ENCODE measurements at places on chromosomes 13 and 19.

GRCh38 chr19:50839712-50840655 is 6.6 kb upstream of the KLK15 start:
- no peak for DNase-seq

- DNase-seq, result no peak
Measured at GRCh38 chr19:5052945-5053485, 84.1 kb downstream of the KDM4B start.

GRCh38 chr19:55619286-55619685 is 5.1 kb downstream of the ZNF784 start:
- DNase-seq, result no peak

- DNase-seq, result no peak
Measured at GRCh38 chr19:50184196-50184595, 19.2 kb upstream of the MYH14 start.

GRCh38 chr13:98033277-98034247 is 80.1 kb downstream of the IPO5 start:
- peak; percentile 29 for DNase-seq

DNA sequence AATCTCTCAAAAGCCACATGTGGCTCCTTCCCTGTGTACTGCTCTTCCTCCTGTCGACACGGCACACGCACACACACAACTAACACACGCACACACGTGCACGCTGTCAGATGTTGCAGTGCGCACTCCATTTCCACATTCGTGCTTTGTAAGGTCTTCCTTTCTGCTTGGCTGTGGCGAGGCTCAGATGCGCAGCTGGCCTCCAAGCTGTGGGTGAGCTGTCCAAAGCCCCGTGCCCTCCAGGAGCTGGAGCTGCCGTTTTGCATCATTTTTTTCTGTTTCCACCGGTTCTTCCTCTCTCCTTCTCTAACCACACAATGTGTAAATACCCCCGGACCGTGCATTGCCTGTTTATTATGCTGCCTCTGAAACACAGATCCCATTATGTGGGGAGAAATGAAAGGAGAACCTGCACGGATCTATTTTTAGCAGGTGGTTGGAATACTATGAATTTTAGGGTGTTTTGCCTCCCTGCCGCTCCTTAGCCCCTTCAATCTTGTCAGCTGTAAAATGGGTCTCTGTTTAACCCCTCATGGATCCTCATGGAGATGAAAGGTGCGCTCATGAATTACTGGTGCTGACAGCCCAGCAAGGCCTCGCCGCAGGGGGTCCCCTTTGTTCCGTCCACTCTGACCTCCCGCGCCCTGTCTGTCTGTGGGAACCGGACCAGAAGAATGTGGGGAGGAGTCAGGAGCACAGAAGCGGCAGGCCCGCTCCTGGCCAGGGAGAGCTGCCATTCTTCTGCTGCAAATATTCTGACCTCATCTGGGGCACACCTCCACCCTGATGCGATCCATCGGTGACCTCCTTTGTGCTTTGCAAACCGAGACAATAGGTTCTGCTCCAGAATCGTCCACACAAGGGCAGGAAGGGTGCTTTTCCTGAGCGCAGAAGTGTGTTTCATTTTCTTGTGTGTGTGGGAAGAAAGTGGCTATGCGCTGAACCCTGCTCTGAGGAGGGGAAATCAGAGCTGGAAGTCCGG is 137.7 kb downstream of the SOX1 start:
- DNase-seq, result no peak

- no peak for DNase-seq
Measured at GRCh38 chr13:85288698-85289097, 510.5 kb downstream of the SLITRK6 start.

DNA sequence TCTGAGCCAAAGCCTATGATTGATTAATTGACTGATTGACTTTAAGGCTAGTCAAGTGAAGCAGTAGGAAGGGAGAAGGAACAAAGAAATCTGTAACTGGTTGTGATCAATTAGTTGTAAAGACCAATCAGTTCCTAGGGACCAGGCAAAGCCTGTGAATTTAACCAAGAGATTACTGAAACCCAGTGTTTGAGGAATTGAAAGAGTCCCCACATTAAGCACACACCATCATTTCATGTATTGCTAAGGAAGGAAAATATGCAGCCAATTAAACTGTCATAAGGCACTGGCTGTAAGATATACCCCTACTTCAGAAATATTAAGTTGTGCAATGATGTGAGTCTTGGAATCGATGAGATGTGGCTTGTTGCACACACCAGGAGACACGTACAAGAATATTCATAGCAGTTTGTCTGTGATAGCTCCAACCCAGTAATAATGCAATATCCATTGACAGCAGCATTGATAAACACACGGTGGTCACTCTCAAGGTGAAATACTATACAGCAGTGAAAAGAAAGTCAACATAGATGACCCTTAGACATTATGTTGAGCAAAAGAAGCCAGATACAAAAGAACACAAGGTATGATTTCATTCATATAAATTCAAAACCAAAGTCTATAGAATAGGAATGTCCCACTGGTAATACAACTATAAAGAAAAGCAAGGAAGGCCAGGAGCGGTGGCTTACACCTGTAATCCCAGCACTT is 9.0 kb downstream of the C19orf47 start:
- no peak for DNase-seq

DNA sequence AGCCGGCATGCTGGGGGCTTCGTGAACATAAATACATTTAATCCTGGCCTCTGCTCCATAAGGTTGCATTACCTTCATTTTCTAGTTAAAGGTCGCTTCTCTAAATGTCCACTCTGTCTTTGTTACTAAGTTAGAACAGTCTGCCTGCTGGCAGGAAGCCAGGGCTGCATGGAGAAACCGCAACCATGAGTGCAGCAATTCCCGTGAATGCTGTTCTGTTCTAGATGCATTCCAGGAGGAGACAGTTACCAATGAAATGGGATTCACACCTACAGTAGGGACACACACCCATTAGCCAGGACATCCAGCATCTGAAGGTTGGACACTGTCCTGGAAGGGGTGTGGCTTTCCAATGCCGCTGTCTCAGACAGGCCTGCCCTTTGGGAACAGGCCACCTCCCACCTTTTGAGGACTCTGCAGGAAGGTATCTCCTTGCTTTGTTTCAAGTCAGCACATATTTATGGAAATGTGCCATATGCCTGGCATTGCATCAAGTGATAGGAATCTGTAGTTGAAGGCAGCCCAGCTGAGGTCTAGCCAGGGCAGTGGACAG is 129.7 kb downstream of the SLC7A1 start:
- DNase-seq, result no peak

- no peak for DNase-seq
Measured at GRCh38 chr19:23254141-23254910, 4.1 kb upstream of the ZNF724 start.

GRCh38 chr13:43528992-43529391 is 257.8 kb downstream of the ENOX1 start:
- no peak for DNase-seq

DNA sequence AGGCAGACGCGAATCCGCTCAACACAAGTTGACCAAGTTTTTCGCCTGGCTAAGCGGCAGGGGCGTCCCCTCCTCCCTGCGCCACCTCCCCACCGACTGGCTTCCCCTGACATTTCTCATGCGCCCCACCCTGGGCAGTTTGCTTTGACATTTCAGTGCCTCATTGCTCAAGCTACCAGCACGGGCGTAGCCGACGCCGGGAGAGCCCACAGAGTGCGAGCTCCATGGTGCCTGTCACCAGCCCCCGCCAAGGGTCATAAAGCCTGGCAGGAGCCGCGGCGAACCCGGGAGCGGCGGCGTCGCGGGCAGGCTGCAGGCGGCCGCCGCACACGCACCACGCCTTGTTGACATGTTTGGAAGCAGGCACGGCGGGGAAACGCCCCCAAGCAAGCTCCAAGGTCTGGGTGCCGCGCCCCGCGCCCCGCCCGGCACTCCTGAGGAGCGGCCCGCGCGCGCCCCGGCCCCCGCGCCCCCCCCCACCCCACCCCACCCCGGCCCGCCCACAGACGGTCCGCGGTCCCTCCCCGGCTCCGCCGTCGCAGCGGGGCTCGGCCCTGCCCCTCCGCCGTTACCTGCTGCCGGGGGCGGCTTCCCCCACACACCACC is 601 bp downstream of the FBXL3 start:
- peak; percentile 40 for DNase-seq

- no peak for DNase-seq
Measured at GRCh38 chr19:43507880-43508279, 3.3 kb upstream of the PHLDB3 start.

DNA sequence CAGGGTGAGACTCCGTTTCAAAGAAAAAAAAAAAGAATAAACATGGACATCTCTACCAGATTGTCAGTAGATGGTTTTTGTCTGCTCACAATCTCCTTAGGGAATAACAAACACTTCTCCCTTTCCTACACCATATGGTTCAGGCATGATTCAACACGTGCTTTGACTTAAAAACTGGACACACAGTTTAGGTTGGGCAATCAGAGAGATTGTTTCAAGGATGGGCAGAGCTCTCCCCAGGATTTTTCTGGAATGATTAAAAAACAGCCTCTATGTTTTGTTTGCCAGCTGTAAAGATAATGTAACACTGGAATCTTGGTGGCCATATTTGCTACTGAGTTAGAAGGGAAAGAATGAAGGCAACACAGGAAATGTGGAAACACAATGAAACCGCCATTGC is 150.1 kb upstream of the TSC22D1 start:
- DNase-seq, result no peak

GRCh38 chr13:35814605-35815011 is 316.6 kb downstream of the DCLK1 start:
- no peak for DNase-seq

Data from HuH-7.5 (cell line).